NK-92 treated with Interleukin-12 subunit alpha and Interleukin-12 subunit beta, amount 100 ng/mL, for 24 hours (cell line): ENCODE measurements at places on chromosomes 3 and 15.

GRCh38 chr3:143084856-143085731, 34.5 kb upstream of the CHST2 start:
- no peak for DNase-seq

GRCh38 chr3:153182501-153183293, 20.7 kb downstream of the RAP2B start:
- DNase-seq: no peak

DNA sequence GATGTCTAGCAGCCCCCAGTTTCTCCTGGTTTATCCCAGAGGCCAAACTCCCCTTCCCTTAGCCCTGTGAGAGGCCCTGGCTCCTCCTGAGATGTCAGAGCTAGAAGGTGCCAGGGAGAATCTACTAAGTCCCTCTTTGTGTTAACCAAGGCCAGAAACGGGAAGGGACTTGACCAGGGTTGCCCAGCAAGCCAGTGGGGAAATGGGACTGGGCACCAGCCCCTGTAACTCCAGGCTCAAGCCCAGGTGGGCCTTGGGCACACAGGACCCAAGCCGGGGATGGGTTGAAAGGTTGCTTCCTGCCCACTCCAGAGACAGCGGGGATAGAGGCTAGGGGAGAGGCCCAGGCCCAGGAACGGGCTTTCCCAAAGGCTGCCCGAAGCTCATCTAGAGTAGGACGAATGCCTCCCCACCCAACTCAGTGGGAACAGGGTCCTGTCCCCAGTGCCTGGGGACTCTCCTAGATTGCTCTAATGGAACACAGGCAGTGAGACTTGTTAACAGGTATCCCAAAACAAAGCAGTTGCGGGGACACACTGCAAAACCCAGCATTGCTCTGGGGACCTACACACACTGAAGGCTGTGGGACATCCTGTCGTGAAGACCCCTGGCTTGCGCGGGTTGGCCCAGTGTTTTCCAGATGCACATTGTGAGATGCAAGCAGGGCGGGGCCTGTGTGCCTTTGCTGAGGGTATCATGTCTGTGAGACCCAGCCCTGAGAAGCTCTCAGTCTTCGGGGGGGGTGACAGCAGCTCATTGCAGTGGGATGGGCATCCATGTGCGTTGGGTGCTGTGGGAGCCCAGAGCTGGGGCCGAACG, 12.9 kb upstream of the TXNRD3 start:
- DNase-seq: no peak

DNA sequence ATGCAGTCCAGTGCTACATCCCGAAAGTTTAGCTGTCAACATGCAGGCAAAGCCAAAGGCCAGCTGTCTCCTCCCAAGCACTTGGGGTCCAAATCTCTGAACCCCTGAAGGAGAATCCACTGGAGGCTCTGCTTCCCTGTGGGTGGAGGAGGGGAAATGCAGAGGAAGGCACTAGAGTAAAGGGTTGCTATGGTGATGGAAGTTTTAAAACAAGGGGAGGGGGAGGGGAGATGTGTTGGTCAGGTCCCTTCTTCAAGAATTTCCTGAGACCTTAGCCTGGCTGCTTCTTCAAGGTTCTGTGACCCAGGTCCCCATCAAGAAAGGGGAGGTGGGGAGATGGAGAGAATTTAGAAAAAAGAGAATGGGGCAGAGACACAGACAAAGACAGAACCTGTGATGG, 2.3 kb downstream of the CAMKV start:
- no peak for DNase-seq

- DNase-seq: no peak
These were observed 106.9 kb downstream of the P2RY1 start for GRCh38 chr3:152941859-152942258.

DNA sequence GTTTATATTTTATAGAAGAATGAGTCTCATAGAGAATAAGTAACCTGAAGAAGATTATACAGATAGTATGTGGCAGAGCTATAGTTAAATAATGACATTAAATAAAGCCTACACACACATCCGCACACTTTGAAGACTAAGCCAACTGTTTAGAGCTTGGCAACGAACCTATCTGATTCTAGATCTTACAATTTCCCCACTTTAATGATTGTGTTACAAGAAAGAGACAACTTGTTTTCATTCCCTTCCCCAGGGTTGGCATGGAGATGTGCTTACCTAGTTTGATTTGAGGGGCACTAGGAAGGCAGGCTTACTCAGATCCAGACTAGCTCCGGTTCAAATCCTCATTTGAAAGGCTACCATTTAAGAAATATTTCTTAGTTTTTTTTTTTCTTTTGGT, 61.9 kb upstream of the CBLB start:
- DNase-seq: no peak

GRCh38 chr15:83275412-83275811, 9.1 kb downstream of the BNC1 start:
- no peak for DNase-seq

GRCh38 chr3:81580355-81580754, 181.1 kb downstream of the GBE1 start:
- DNase-seq: no peak

DNA sequence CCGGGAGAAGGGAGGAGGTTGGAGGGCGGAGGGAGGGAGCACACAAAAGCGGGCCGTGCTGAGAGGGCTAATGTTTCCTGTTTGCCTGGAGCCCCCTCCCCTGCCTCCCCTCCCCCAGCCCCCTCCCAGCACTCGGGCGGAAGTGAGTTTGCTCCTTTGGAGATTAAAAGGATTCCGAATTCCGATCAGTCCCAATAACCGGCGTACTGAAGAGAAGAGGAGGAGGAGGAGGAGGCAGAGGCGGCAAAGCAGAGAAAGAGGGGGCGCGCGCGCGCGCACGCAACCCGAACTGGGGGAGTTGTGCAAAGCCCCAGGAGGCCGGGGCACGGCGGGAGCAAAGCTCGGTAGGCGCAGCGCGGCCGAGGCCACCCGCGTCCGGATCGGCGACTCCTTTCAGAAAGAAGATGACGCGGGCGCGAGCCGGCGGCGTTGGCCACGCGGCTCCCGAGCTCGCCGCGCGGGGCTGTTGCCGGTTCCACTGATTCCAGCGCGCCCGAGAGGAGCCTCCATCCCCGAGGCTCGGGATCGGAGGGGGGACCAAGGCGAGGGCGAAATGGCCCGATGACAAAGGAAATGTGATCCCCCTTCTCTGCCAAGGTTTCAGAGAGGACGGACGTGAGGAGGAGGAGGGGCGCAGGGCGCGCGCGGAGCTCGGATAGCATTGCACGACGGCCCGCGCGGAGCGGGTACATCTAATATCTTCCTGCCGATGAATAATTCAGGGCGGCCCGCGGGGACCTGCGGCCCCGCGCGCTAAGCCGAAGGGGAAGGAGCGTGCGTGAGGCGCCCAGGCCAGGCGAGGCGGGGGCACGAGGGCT, 1.1 kb upstream of the TRIM71 start:
- DNase-seq: no peak

DNA sequence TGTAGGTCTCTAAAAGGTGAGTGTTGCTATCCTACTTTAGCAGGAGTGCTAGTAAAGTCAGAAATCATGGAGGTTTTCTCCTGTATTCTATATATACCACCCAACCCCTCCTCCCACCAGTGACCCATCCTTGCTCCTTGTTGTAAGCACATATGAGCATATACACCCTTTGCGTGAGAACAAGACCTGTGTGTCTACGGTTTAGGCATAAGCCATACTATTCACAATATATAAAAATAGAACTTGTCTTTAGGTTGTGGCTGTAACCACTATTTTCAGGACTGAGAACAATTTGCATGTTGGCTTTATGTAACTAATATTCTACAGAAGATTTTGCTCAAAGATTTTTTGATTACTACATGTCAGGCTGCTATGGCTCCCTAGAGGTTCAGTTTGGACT, 59.1 kb upstream of the TOP2B start:
- DNase-seq: no peak

DNA sequence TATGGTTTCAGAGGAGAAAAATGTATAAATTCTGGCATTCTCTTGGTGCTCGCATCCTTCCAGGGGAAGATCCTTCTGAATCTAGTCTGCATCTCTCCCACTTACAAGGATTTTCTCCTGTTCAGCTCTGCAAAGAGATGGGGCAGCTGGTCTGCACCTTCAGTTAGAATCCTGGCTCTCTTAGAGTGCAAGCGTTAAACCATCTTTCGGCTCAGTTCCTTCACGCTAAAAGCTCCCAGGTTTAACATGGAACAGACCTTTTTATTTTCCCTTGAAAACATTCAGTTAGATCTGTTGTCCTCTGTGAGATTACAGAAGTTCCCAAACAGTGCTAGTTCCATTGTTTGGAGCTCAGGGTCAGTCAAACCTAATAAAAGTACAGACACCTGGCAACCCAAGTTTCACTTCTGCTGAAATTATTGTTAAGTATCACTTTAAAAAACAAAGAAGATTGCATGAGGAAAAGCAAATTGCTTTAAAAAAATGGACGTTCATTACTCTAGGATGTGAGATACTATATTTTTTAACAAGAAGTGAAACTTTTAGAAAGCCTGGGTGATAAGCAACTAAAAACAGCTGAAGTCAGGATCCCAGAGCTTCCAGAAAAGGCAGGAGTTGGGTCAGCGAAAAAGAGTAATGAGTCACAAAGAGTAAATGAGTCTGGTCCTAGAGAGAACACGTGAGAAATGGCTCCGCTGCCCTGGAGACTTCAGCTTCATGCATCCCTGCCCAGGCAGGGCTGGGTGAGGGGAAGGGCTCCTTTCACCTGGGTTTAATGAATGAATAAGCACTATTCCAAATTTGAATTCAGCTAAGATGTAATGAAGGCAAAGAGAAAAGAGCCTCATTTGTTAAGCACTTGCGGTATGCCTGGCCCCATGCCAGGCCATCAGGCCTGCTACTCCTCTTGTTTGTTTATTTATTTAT, 63.3 kb downstream of the ABTB1 start:
- DNase-seq: no peak

DNA sequence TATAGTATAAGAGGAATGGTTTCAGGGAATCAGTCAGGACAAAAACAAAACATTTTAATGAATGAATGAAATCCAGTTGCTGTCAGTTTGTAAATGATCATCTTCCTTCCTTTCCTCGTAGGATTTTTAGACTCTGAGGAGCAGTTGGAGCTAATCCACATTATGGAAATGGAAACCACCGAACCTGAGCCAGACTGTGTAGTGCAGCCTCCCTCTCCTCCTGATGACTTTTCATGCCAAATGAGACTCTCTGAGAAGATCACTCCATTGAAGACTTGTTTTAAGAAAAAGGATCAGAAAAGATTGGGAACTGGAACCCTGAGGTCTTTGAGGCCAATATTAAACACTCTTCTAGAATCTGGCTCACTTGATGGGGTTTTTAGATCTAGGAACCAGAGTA, 3.1 kb downstream of the TIPARP start:
- no peak for DNase-seq

DNA sequence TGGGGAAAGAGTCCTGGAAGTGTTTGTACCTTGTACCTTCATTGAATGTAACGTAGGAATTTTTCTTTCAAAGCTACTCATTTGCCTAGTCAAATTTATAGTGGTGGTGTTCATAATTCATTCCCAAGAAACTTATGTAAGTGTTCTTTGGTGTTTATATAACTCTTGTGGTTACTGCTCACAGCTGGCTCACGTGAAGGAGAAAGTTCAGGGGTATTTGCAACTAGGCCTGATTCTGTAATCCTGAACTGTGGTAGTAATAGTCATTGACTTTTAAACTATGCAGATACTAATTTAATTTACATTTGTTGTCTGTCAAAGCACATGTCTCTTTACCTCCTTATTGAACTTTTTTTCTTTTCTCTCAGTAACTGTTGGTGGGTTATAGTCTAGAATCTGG, 50.5 kb upstream of the TEX264 start:
- no peak for DNase-seq

- no peak for DNase-seq
These were observed 4.1 kb downstream of the MINAR1 start for GRCh38 chr15:79436037-79436780.

- no peak for DNase-seq
These were observed 471.2 kb upstream of the CCDC54 start for GRCh38 chr3:106906074-106906473.

GRCh38 chr15:85374831-85375230, 5.6 kb upstream of the AKAP13 start:
- DNase-seq: no peak

- no peak for DNase-seq
These were observed 5.8 kb upstream of the PAQR5 start for GRCh38 chr15:69292826-69293420.

- DNase-seq: no peak
These were observed 69.3 kb downstream of the PPM1L start for GRCh38 chr3:160825311-160825800.

- DNase-seq: no peak
These were observed 153.4 kb downstream of the ERC2 start for GRCh38 chr3:56314842-56315241.

DNA sequence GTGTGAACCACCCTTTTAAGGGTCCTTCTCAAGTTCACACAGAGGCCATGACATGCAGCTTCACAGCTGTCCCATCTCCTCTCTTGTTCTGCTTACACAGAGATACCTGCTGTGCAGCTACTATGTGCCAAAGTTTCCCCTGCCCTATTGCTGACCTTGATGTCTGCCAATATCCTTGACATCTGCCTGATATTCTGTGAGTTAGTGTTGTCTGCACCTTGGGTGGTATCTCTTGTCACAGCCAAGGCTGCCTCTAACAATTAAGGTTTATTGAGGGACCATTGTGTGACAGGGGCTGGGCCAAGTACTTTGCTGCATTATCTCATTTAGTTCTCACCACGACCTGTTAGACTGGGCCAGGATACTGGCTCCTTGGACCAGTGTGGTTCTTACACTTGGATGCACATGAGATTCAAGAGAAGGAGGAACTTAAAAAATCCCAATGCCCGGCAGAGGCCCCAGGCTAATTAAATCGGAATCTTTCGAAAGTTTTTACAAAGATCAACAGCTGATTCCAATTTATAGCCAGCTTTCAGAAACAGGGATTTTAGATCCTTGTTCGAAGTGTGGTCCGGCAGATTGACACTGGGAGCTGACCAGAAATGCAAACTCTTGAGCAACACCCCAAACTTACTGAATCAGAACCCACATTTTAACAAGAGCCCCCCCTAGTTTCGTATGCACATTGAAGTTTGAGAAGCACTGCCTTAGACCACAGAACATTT, 178.6 kb downstream of the SATB1 start:
- no peak for DNase-seq

GRCh38 chr3:46549408-46549904, 16.6 kb downstream of the LRRC2 start:
- no peak for DNase-seq

- no peak for DNase-seq
These were observed 28.1 kb downstream of the ITGB5 start for GRCh38 chr3:124859025-124859424.

DNA sequence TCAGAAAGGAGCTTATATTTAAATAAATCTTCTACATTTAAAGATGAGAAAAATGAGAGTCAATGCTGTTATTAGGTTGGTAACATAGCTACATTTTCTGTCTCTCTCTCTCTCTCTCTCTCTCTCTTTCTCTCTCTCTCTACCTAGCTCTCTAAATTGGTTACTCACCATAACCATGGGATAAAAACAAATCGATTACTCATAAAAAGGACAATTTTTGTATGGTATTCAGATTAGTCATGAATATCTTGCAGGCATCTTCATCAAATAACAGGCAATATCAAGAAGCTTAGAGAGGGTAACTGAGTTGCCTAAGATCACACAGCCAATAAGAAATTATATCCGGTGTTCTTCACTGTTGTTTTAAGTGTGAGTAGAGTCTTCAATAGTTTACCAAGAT, 81.8 kb upstream of the ALCAM start:
- no peak for DNase-seq
